Stimulated activated CD4-positive, alpha-beta T cell treated with anti-CD3 and anti-CD28 coated beads, Interleukin-1b, Interleukin-23, amount 100 ng/mL, for 1 hour (primary cell): ENCODE measurements at places on chromosomes 13 and 19.
A peak's percentile ranks its signal among the peaks of the same experiment; 100 is the strongest.

DNA sequence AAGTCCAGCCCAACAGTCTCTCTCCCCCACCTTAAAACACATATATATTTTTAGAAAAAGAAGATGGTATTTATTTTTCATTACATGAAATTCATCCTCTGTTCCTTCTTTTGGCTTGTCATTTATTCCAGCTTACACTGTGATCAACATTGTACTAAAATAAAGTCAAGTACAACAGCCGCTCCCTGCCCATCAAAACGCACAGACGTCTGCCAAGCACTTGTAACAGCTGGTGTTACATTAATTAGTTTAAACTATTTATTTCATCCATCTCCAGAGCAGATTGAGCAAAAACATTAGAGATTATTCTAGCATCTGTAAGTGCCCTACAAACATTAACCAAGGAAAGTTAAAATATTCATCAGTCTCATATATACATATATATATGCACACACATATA, 350.5 kb downstream of the DACH1 start:
- DNase-seq = no peak

DNA sequence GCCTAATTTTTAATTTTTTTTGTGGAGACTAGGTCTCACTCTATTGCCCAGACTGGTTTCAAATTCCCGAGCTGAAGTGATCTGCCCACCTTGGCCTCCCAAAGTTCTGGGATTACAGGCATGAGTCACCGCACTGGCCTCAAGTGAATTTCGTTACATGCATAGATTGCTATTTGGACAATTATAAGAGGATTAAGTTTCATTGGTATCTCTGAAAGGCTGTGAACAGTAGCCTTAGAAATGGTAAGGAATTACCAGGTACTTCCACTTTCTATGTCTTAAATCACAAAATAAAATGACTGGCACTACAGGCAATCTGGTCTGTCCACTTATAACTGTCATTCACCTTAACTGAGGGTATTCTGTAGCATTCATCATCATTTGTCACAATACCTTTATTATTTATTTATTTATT, 2.9 kb upstream of the CCDC9 start:
- DNase-seq = no peak

DNA sequence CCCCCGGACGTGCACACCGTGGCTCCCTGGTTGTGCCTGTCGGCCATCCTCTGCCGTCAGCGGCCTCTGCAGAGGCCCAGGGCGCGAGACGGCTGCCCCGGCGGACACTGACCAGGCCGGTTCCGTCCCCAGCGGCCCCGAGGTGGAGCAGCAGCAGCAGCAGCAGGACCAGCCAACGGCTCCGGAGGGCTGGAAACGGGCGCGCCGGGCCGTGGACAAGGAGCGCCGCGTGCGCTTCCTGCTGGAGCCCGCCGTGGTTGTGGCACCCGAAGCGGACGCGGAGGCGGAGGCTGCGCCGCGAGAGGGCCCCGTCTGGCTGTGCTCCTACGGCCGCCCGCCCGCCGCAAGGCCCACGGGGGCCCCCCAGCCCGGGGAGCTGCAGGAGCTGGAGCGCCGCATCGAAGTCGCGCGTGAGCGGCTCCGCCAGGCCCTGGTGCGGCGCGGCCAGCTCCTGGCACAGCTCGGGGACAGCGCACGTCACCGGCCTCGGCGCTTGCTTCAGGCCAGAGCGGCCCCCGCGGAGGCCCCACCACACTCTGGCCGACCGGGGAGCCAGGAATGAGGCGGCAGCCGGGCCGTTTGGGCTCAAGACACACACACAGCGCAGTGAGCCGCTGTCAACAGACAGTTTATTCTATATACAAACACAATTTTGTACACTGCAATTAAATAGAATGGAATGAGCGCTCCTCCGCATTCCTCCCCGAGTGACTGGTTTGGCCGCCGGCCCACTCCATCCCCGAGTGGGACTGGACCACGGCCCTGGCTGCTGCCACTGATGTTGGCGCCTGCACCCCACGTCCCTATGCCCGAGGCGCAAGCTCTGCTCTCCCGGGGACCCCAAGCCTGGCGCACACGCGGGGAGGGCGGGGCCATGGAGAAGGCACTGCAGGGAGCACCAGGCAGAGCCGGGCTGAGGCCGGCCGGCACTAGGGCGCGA, 9.1 kb downstream of the GRIN3B start:
- no peak for DNase-seq

- peak; percentile 22 for DNase-seq
These were observed 52.7 kb downstream of the TRPM4 start for GRCh38 chr19:49210108-49210900.

DNA sequence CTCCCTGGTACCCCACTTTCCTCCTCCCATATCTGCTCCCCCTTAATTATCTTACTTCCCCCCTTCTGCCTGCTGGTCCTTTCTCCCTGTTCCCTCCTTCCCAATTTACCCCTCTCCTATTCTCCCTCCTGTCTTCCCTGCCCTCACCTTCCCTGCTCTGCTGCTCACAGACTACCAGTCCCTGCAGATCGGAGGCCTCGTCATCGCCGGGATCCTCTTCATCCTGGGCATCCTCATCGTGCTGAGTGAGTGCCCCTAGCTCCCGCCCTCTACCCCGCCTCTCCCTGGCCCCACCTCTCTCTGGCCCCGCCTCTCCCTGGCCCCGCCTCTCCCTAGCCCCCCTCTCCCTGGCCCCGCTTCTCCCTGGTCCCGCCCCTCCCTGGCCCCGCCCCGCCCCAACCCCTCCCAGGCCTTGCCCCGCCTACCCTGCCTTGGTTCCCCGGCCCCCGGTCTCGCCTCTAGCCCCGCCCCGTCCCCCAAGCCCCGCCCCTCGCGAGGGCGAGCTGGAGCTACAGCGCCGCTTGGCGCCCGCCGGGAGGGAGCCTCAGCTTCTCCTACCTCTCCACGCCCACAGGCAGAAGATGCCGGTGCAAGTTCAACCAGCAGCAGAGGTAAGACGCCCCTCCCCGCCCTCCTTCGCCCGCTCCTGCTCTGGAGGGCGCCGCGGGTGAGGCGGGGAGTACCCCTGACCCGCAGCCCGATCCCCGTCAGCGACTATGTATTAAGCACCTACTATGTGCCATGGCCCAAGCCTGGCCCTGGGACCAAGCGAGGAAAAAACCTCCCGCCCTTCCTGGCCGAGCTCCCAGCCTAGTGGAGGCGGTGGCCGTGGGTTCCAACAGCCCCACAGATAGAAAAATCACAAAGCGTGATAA, 1.9 kb upstream of the FXYD7 start:
- peak; percentile 96 for DNase-seq

DNA sequence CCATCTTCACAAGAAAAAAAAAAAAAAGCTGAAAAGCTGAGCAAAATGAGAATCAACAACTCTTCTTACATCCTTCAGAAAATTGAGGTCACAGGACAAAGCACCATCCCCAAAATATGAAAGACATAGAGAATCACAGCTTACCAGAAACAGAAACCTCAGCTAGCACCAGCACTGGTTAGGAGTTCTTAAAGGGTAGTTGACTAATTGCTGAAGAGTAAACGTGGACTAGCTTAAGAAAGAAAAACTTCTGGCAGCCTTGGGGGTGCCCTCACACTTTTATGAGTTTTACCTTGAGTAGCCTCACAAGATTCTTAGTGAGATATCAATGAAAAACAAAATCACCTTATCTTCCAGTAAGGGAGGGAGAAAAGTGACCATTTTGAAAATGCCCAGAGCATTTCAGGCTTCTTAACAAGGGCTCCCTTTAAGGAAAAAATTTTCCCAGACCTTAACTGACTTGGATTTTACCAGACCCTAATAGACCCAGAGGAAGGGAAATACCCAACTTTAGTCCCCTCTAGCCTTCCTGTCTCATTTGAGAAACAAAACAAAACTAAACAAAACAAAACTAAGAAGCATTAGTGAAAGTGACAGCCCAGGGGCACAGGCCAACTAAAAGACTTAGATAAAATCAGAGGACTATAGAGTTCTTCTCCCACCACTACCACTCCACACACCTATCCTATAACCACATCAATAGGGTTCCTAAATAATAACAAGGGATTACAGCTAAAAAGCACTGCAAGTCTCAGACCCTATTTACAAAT, 888.6 kb downstream of the DIAPH3 start:
- DNase-seq = no peak

- no peak for DNase-seq
These were observed 4.0 kb upstream of the NWD1 start for GRCh38 chr19:16715611-16716010.

- no peak for DNase-seq
These were observed 562.1 kb upstream of the PCDH9 start for GRCh38 chr13:67792151-67792676.

DNA sequence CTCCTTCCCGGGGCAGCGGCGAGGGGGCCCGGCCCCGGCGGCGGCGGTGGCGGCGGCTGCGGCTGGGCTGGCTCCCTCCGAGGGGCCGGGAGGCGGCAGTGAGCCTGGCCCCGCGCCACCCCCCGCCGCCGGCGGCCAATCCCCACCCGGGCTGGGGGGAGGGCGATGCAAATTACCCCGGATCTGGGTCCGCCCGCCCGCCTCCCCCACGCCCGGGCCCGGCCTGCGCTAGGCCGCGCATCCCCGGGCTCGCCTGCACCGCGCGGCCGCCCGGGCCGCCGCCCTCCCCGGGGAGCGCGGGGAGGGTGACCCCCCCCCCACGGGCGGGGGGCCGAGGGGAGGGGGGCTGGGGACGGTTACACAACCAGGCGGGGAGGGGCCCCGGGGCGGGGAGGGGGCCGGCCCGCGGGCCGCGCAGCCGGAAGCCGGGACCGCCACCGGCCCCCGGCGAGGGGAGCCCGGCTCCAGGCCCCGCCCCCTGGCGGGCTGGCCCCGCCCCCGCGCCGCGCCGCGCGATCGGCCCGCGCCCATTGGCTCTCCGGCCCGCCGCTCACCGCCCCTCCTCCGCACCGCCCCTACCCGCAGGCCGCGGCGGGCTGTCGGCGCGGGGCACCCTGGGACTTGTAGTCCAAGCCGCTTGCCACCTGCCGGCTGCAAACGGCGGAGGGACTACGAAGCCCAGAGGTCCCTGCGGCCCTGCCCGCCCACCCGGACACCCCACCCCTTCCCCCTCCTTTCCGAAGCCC, 1.1 kb downstream of the ZBTB7A start:
- DNase-seq = peak; percentile 93

- no peak for DNase-seq
These were observed 49.8 kb downstream of the ATP8A2 start for GRCh38 chr13:25421612-25422011.

DNA sequence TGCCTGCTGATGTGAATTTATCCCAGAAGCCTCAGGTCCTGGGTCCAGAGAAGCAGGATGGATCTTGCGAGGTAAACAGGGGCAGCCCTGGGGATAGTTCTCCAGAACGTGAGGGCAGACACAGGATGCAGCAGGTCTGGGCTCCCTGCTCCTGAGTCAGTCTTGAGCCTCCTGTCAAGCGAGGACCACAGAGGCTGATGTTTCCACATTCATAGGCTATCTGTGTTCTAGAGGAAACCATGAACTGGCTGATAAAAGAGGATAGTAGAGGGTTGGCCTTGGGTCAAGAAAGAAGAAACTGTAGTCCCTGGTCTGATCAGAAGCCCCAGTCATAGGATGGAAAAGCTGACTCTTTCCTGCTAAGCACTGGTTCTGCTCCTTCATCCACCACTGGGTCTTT, 2.2 kb downstream of the ZNF175 start:
- DNase-seq = no peak

DNA sequence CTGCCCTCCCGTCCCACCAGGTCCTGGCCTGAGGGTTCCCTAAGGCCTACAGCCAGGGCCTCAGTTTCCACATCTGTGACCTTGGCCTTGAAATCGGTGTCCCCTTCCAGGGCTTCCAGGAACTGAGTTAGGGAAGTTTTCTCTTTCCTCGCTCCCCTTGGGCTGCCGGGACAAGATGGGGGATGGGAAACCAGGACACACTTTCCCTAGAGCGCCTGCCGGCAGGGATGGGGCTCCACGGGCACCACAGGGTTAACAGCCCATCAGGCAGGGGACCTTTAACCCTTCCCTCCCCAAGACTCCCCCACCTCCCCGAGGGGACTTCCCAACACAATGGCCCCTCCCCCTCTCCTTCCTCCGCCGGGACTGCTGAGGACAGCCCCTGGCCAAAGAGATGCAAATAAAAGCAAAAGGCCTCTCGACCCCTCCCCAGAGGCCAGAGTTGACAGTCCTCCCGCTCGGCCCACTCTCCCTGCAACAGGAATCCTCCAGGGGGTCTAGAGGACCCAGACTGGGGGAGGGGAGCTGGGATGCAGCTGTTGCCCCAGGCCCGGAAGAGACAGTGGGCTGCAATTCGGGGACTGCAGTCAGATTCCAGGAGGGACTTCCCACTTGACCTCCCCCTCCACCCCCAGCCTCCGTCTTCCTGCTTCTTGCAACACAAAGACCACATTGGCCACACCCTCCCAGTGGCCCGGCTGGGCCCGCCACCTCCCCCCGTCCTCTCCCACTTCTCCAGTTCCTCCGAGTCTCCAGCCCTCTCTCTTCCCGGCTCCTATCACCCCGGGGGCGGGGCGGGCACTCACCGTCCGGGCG, 3.4 kb downstream of the BBC3 start:
- no peak for DNase-seq

- DNase-seq = no peak
These were observed 96.3 kb downstream of the EPSTI1 start for GRCh38 chr13:42895776-42896175.

DNA sequence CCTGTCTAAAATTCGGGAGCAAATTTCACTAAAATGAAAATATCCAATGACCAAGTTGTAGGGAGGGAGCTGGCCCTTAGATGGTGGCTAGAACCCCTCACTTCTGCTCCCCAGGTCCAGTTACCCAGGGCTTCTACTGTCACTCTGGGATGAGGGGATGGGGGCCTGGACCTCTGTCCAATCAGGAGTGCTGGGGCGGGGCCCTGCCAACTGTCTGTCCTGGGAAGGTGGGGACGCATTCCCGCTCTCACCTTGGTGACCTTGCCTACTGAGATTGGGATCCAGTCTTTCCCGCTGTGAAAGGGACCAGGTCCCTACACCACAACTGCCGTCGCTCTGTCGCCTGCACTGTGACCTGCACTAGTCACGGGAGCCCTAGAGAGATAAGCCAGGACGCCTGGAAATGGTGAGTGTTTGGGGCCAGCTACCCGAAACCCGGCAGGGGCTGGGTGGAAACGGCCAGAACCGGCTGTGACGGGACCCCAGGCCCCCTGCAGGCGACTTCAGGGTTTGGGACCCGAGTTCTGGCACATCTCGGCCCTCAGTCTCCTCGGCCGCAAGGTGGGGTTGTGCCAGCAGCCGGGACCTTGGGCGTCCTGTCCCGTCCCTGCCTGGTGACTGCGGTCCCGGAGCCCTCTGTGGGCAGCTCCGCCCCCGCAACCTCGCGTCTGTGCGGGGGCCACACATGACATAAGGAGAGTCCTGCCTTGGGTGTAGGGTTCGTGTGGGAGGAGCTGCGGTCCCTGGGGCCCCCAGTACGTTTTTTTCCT, 22.8 kb downstream of the ZNF20 start:
- no peak for DNase-seq

- no peak for DNase-seq
These were observed 1.7 kb upstream of the ADM5 start for GRCh38 chr19:49687566-49688316.

GRCh38 chr13:90605664-90606063, 741.8 kb upstream of the MIR17HG start:
- DNase-seq = no peak

DNA sequence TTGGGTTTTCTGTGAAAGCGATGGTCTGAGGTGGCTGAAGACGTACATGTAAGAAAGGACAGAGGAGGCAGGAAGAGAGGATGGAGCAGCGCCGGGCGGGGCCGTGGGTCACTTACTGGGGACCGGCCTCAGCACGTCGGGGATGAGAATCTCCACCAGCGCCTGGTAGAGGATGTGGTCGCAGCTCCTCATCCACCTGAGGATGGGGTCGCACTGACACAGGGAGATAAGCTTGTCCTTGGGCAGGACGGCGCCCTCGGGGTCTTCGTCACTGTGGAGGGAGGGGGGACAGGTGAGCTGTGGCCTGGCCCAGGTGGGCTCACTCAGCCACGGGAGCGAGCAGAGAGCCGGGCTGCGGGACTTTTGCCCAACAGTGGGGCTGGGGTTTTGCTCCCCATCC, 29.0 kb upstream of the RANBP3 start:
- DNase-seq = no peak

- DNase-seq = no peak
These were observed 3.9 kb downstream of the RPL28 start for GRCh38 chr19:55389386-55390317.
